ENCODE measurements at places on chromosomes 3 and 15.

DNA sequence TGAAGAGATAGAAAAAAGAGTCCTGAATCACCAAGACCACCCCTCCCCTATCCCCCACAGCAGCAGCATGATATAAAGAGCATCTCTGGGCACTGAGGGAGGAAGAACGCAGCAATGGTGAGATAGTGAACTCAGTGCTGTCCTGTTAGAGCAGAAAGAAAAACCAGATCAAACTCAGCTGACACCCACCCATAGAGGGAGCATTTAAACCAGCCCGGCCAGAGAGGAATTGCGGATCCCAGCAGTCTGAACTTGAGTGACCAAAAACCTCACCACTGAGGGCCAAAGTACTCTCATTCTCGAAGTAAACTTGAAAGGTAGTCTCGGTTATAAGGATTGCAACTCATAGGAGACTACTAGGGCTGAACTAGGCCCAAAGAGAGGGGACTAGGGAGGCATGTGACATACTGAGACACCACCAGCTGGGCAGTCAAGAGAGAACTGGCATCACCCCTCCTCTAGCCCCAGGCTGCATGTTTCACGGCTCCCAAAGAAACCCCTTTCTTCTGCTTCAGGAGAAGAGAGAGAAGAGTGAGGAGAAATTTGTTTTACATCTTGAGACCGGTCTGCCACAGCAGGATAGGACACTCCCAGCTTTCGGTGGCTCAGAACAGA, 39.2 kb upstream of the TGFBR2 start:
- no peak for DNase-seq

DNA sequence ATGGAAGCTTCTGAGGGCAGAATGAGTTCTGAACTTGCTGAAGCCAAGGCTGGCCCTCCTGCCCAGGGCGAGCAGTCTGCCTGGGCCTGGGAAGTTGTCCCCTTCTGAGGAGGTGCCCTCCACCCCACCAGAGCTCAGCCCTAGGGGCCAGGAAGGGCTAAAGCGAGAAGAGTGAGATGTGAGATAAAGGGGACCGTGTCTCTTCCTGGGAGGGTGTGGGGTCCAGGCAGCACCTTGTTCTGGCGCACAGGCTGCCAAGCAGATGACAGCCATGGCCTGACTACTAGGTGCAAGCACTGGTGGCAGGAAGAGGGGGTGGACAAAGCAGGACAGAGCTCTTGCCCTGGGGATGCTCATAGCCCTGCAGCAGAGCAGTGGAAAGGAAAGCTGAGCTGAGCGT, 3.7 kb downstream of the PAK6 start:
- no peak for DNase-seq

DNA sequence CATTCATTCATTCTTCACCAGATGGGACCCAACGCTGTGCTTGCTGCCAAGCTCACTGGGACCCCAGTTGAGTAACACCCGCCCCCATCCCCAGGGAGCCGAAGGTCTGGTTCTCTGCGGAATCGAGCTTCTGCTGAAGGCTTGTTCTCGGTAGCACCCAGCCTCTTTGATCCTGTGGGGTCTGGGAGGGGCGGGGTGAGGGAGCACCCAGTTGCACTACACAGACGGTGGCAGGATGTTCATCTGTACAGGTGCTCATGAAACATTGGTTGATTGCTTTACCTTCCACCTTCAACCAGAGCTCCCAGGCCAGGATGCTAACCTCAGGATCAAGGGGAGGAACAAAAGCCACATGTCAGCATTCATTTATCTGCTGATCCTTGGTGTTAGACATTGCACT, 77.7 kb upstream of the RGMA start:
- no peak for DNase-seq

DNA sequence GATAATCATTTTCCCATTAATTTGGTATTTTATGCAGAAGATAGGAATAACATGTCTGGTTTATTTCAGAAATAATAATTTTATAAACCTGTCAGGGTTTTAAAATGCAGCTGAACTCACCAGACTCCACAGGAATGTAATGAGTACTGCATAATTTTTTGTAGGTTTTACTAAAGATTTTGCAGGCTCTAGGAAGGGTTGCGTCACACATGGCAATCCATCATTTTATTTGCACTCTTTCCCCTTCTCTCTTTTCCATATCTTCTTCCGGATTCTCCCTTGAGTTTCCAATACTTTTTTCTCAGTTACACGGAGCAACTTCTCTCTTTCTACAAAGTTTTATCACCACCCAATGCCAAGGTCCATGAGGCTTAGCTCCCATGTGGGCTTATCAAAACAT, 234.7 kb downstream of the NFKBIZ start:
- DNase-seq = no peak

GRCh38 chr3:105235785-105236184, 130.9 kb upstream of the ALCAM start:
- DNase-seq = no peak

DNA sequence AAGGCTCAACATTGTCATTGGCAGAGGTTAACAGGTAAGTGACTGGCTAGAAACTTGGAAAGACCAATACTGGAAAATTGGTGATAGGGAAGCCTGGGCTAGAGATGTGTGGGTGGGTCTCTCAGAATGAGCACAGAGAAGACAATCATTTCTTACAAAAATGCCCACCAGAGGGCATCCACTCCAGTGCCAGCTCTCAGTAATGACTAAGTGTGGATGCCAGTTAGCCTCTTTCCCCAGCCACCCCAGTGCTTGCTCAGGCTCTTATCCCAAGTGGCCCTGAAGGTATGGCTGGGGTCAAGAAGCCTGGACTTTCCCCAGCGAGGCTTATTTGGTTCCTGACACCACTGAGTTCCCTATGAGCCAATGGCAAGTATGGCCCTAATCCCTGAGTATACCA, 115.9 kb upstream of the ST8SIA2 start:
- peak; percentile 8 for DNase-seq

- no peak for DNase-seq
Measured at GRCh38 chr3:36227980-36228379, 152.3 kb upstream of the STAC start.

DNA sequence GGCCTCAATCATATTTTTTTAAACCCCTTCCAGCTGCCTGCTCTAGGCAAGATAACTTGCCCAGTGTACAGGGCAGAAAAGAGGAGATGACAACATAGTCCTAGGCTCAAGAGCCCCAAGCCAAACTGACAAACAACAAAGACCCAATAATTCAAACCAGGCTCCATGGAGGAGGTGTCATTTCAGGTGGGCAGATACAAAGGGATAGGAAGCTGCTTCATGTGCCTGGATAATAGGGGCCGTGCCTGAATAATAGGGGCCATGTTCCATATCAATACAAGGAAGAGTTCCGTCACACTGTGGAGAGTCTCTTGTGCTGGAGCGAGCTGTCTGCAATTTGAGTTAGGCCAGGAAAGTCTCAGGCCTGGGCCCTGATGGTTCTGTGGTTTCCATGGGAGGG, 35.4 kb upstream of the TRIM71 start:
- DNase-seq = no peak

GRCh38 chr3:159028706-159029105, 226.9 kb downstream of the MFSD1 start:
- DNase-seq = no peak

DNA sequence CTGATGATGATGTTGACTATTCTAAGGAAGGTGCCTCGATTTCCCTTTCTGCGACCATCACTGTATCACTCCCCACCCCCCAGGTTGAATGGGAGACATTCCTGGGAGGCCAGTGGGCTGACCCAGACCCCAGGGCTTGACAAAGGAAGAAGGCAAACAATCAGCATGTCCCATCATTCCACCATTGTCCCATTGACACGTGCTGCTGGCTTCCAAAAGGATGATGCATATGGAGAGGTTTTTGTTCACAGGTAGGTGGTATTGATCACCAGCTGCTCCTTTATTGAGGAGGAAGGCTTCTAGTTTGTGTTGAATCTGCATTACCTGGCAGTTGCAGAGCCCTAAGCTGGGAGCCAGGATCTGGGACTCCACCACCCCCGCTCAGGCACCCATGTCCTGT, 30.4 kb downstream of the RASGRF1 start:
- DNase-seq = no peak
